T-helper 2 cell treated with Interferon-gamma antibody and Interleukin-4, amounts not matched to agents 5 μg/mL and 100 μg/mL, for 36 hours (primary cell): ENCODE measurements at places on chromosomes 2 and 18.
A peak's percentile ranks its signal among the peaks of the same experiment; 100 is the strongest.

DNA sequence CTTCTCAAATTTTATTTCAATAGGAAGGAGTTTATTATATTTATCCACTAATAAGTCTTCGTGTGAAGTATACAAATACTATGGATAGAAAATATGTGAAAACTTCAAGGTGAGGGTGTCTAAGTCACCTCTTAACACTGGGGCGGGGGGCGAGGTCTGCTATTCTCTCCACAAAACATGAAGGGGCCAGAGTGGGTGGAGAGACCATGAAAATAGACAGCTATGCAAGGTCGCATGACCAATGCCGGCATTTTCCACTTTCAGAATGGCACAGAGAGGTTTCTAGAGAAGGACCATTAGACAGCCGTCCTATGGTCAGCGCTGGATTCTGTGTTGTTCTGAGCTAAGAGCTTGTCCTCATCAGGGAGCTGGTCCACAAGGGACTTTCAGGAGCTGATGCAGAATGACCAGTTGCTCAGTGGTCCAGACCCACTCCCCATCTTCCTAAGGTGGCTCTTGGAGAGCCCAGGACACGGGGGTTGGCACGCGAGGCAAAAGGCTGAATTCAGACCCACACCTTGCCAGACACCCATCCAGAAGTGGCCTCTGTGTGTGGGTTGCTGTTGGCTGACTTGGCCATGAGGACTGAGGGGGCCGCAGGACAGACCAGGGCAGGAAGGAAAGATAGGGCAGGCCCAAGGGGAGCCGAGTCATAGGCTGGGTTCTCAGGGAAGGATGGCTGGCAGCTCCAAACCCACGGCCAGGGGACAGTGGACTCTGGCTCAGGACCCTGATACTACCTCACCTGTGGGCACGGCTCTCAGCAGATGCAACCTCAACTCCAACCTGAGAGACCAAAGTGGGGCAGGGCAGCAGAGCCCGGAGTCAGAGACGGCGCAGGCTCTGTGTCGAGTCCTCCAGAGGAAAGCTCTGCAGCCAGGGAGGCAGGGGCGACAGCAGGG is 69.8 kb downstream of the NDUFA10 start:
- DNase-seq = no peak

GRCh38 chr2:209876211-209876610 is 104.6 kb downstream of the UNC80 start:
- no peak for DNase-seq

DNA sequence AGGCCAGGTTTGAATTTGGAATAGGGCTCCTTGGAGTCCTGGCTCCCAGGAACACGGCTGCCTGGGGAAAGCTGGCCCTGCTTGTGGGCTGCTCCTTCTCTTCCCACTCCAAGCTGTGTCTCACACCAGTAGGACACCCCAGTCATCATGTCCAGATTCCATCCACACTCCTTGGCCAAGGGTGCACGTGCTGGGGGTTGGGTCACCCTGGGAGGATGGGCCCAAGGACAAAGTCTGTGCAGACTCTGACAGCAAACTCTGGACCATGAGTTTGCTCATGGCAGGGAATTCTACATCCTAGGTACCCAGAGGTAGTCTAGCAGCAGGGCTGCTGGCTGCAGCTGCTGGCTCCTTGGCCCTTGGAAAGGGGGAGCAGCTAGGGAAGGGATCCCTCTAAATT is 102.4 kb upstream of the EPAS1 start:
- DNase-seq = no peak

- no peak for DNase-seq
Observed at GRCh38 chr2:209368406-209368805, 55.4 kb upstream of the MAP2 start.

GRCh38 chr2:37869771-37870170 is 55.3 kb upstream of the RMDN2 start:
- DNase-seq = no peak

DNA sequence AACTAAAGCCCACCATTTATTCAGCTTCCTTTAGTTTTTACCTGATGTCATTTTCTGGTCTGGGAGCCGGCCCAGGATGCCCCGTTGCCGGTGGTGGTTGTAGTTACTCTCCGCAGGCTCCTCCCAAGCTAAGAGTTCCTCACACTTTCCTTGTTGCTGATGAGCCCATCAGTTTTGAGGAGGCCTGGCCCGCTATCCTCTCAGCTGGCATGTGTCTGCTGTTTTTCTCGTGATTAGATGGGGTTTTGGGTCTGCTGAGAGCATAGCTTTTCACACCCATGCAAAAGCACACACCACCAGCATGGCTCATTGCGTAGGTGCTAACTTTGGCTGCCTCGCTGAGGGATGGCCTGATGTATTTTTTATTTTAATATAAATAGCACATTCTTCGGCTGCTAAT is 72.1 kb downstream of the PSMG2 start:
- no peak for DNase-seq

GRCh38 chr18:55524353-55525073 is 63.5 kb downstream of the TCF4 start:
- no peak for DNase-seq

DNA sequence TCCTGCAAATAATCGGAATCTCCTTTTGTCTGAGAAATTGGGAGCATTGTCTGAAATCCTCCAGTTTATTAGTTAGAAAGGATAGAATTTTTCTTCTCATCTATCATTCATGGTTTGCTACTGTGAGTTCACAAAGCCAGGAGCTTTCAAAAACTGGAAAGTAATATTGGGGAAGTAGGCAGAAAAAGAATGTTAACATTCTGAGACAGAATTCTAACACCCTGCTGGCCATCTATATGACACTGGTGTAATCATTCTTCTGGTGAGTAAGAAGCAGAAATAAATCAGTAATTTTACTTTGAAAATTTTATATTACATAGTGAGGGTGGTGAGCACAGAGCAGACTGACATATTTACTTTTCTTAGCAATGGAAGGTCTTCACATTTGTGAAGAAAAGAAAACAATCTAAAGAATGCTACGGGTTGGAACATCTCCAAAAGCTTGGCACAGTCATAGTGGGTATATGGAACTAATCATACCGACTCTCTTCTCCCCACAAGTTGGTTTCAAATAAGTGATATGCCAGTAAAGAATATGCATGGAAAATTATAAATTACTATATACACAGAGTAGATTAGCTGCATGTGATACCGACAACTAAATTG is 344.9 kb downstream of the LPIN1 start:
- no peak for DNase-seq

DNA sequence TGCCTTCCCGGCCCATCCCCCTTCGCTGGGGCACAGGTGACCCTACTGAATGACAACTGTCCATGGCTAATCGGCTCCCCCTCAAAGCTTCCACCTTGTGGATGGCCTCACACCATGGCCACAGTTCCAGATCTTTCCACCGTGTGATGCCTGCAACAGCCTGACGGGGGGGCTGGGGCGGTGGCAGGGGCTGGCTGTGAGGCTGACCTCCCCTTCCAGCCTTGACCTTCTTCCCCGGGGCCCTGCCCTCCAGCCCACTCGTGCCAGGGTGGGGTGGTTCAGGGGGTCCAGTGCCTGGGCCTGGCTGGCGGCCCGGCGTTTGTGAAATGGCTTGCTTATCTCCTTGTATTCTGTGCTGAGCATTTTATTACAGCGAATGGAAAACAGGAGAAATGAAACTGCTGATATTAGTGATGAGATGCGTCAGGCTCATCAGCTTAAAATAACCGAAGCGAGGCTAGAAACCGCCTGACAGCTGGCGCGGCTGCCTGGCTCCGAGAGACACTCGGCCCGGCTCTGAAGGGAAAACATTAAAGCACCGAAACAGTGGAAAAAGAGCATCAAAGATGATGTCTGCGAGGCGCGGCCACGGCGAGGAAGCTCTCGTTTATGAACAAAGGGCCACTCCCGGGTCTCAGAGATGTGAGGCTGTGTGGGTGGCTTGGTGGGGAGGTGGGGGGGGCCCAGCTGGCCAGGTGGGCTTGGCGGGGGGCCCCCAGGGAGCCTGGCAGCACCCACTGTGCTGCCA is 916 bp upstream of the PDCD1 start:
- peak; percentile 74 for DNase-seq

GRCh38 chr2:187959821-187960220 is 331.9 kb upstream of the GULP1 start:
- no peak for DNase-seq

DNA sequence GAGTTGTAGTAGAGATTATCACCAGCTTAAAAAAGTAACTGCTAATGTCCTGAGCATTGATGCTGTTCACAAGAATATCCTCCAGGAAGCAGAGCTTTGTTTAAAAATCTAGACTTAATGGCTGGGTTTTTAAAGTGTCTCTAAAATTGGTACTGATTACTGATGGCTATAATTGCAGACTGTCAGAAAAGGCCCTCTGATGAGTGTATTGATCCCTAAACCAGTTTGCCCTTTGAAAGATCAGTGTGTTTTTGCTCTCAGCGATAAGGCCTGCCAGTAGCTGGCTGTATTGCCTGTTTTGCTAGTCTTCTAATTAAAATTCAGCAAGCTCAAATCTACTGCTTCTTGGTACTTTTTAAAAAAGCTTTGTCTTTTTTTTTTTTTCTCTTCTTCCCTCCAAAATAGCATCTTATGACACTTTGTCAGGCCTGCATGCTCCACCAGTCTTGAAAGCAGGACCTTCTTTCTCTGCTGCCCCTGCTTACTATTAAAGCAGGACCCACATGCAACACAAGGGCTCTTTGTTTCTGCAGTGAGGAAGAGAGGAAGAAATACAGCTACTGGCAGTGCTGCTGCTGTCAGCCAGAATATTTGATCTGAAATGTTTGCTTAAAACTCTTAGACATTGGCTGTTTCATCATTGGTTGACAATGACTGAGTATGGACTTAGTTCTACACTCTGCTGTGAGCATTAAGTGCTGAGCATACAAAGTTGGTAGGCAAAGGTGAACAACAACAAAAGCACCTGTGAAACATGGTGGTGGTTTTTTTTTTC is 1.8 kb downstream of the SEC11C start:
- no peak for DNase-seq

- DNase-seq = no peak
Observed at GRCh38 chr2:219733746-219734145, 106.3 kb downstream of the SLC4A3 start.

- DNase-seq = no peak
Observed at GRCh38 chr2:206211657-206212255, 52.1 kb downstream of the EEF1B2 start.
